ENCODE measurements at places on chromosomes 3 and 15.

DNA sequence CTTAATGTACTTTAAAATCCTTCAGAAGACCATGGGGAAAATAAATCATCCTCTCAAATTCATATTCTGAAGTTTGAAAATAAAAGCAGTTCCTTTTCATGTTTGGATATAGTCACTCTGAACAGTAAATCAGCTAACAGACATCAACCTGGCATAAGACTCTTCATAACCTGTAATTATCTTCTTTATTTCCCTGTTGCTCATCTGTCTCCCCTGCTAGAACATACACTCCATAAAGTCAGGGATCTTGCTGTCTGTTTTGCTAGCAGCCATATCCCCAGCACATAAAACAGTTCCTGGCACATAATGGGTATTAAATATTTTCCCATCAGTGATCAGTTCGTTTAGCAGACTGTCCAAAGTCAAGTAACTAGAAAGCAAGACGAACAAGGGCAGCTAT, 11.2 kb downstream of the VGLL4 start:
- DNase-seq, result no peak

DNA sequence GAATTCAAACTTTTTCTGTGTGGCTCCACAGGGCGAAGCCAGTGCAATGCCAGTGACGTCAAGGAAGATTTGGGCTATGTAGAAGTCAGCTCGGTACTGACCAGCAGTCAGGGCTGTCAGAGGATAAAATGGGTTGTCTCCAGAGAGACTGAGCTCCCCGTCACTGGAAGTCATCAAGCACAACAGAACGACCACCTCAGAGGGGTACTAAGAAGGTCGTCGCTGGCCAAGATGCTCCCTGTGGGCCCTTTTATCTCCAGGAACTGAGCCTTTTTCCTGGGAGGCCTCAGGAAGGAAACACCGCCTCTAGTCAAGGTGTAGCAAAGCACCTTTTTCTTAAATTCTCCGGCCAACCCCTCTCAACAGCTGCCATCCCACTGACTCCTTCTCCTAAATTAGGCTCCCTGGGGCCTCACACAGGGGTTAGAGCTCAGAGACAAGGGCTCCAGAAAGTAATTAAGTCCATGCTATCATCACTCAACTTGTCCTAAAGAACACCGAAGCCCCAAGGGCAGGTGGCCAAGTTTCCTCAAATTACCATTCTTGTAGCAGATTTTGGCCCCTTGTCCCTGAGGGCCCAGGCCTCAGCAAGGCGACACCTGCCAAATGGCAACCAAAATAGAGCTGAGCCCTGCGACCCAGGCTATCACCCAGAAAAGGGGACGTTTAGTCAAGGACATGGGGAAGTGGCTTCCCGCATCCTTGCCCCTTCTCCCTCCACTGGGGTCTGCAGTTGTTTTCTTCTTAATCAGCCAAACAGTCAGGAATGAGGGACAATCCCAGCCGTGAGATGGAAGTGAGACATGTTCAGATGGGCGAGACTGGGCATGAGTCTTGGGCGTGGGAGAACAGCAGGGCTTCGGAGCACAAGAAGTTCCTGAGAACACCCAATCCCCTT, 48.0 kb downstream of the SSUH2 start:
- no peak for DNase-seq

DNA sequence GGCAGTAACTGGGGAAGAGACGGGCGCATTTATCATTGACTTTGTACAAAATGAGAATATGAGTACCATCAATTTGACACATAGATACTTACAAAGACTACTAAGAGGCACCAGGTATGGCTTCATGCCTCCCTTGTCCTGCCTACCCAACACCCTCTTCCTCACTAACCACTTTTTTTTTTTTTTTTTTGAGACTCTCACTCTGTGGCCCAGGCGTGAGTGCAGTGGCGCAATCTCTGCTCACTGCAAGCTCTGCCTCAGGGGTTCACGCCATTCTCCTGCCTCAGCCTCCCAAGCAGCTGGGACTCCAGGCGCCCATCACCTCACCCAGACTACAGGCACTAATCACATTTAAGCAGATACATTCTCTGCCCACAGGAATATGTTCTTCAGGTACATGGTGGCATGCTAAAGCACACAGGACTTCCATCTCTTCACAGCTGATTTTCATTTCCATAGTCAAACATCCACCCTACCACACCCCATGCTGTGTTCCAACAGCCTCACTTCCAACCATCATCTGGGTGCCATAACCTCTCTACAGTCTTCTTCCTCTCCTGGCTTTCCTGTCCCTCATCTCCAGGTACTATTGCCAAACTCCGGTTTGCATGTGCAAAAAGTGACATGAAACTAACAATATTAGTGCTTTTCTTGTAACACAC, 41.7 kb downstream of the RAB27A start:
- no peak for DNase-seq

GRCh38 chr3:23748398-23749110, 57.2 kb upstream of the UBE2E1 start:
- DNase-seq, result peak; percentile 38

DNA sequence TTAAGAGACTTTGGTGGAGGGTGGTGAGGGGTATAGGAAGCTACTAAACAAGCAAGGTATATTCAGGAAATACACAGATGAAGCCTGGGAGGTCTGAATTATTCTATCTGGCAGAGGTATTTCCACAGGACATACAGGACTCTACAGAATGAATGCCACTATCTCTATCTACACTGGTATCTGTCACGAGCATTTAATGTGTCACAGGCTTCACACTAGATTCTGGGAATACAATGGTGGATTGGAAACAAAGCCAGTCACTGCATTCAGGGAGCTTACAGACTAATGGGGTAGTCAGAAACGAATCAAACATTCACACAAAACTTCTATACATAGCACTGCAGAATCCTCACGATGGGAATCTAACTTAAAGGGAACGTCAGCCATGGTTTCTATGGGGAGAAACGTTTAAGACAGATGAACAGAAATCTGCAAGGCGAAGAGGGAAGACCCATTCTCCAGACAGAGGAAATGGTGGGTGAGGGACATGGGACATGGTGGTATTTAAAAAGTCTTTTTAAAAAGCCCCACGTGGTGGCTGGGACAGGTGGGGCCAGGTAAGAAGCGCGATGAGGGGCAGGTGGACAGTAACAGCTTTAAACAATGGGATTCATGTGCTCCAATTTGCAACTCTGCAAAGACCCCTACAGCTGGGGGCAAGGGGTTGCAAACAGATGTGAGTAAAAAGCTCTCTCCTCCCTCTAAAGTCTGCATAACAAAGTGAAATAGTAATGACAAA, 16.5 kb downstream of the LRIG1 start:
- DNase-seq, result no peak

DNA sequence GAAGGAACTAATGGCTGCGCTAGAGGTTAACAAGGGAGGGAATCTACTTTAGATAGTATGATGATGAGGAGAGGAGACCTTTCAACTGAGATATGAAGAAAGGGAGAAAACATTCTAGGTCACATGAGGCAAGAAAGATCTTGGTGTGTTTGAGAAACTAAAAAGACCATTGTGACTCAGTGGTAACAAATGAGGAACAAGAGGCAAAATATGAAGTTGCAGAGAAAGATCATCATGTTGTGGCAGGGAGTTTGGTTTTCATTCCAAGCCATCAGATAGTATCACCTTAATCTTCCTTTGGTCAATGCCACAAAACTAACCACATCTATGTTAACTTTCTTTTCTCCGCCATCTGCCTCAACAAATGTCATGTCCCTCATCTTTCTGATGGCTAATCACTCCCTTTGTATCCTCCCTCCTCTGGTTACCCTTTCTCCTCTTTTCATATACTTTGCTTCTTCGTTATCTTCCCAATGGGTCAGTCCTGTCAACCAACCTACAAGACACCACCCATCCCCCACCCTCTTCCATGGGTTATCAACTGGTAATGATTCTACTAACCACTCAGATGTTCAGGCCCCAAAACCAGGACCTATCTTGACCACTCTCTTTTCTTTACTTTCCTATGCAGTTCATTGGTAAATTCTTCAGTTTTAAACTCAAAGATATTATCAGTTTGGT, 2.4 kb upstream of the PDCD6IP start:
- no peak for DNase-seq

DNA sequence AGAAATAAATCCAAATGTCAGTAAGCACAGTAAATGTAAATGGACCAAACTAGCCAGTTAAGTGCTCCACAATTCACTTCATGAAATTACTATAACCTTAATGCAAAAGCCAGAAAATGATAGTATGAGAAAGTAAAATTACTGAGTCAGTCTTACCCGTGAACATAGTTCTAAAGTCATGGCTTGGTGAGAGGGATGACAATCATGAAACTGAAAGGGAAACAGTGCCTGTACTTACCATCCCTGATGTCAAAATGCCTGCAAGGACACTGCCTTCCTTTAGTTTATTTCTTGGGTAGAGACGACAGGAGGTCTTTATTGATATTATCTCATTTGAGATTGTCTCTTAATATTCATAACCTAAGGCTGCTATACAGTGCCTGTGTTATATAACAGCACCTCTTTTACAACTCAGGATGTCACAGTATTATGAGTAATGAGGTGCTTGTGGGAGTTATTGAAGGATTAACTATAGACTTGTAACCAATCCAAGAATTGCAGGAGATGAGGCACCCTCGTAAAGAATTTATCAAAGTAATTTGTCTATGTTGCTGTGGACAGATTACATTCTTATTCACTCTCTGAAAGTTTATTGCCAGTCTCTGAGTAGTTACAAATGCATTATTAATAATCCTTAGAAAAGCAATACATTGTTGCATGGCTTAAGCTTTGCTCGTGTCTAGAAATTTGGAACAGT, 142.9 kb upstream of the BFSP2 start:
- DNase-seq, result no peak

DNA sequence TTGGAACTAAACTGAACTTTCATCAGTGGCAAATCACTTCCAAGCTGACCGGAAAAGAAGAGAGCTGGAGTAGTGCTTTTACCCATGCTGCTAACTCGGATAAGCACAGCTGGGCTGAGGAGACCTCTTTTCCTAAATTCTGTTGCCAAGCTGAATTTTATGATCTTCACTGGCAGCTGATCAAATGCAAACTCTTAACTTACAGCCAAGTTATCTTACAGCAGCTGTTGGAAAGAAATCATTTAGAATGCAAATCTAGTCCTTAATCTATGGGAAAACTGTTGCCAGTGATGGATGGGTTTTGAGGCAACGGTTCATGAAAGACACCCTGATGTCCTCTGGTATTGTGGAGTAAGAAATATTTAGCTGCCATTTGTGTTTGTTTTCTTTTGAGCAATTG, 216.5 kb downstream of the ZNF385D start:
- no peak for DNase-seq

GRCh38 chr15:96415513-96416217, 85.2 kb downstream of the NR2F2 start:
- DNase-seq, result no peak

GRCh38 chr3:146543461-146544001, 876 bp downstream of the PLSCR1 start:
- DNase-seq, result peak; percentile 16

DNA sequence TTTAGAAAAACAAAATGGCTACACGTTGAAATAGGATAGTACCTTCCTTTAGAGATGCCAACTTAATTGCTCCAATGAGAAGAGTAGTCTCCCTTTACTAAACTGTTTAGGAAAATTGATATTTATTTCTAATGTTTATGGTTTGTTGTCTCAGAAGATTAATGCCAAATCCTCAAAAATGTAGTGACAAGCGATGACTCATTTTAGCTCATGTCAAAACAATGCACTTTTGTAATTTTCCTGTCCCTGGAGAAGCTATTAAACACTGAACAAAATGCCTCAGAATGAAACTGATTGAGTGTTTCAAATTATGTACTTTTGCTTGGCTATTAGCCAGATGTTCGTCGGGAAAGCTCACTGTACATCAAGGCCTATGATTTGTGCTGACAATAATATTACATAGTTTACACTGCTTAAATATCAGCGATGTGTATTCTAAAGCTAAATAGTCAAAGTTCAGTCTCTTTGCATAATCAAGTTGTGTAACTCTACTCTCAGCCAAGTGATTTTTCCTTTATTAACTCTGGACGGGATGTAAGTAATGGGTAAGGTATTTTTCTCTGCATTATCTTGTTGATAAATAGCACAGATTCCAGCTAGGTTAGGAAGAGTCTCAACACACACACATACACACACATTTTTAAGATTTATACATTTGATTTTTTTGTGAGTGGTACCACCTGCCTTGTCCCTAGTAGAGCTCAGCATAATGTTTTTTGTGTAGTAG, 83.7 kb downstream of the CMSS1 start:
- no peak for DNase-seq

- DNase-seq, result no peak
These were observed 291.0 kb upstream of the CNTN3 start for GRCh38 chr3:74905478-74905877.

DNA sequence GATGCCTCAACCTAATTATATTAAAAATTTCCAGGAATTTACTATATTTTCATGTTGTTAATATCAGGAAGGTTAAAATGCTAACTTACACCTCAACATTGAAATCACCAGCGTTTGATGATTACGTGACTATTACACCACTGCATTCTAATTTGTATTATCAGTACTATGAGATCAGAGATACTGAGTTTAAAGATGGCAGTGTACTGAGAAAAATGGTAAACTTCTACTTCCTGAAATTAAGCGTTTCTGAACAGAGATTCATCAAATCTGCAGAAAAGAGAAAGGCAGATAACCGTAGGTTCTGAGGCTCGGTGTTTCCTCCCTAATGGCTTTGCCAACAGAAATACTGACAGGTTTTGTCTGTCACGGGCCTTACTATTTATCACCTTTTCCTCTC, 69.9 kb downstream of the CRTC3 start:
- no peak for DNase-seq

GRCh38 chr3:109137761-109138160, 1.2 kb downstream of the C3orf85 start:
- no peak for DNase-seq

DNA sequence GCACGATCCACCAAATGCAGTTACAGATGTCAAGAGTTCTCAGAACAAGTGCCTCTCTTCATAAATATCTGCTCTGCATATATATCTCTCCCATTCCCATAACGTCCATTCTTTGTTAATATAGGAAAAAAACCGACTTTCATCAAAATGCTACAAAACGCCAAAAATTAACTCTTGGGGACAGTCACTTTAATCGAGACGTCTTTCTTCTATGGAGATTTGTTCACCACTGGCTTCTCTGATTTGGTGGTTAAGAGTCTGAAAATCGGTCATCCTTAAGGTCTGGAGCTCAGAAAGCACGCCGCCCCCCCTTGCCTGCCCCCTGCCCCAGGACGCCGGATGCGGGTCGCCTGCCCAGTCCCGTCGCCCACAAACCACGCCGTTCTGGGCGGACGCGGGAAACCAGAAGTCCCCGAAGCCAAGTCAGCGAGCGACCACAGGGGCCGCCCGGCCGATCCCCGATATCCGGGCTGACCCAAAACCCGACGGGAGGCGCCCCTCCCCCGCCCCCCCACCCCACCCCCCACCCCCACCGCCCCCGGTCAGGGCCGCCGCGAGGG, 252.7 kb downstream of the TJP1 start:
- no peak for DNase-seq

GRCh38 chr15:88241060-88241459, 15.5 kb downstream of the NTRK3 start:
- DNase-seq, result no peak

DNA sequence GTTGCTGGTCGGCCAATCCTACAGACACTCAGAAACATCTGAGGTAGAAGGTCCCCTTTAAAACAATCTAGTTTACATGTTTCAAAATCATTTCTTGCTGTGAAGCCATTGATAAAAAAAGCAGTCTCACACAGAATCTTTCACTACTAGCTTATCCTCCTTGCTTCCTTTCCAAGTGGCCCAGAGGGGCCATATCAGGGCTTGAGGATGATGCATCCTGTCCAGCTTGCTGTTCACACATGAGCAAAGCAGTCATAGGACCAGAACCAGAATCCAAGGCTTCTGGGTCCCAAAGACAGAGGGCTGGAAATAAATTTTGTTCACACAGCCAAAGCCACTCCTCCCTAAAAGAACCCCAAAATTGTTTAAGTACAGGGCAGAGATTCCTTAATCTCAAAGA, 9.2 kb upstream of the LYZL4 start:
- DNase-seq, result no peak
